ENCODE measurements at places on chromosomes 5 and 9. TPM values are rescaled to one million over a fixed set of nuclear protein-coding genes. Genes with fewer than 3 reads are reported as not detected.

SPATA31C1 gene
- total RNA-seq, result not detected

DNA sequence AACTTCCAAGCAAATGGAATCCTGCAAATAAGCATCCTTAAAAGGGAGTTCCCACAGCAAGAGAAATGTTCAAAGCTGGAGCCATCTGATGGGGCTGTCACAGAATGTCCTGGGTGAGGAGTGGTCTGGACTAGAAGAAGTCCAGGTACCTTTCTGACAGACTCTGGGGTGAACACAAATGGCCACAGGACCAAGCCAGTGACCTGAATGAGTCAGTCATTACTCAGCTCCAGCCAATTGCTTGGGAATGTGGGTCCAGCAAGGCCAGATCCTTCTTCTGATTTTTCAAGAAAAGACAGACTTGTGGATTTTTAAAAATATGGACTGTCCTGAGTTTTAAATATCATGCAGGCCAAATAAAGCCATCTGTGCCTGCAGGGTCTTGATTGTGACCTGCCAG is 30.1 kb downstream of the GALNT10 start:
- DNase-seq, result no peak

GRCh38 chr9:127538849-127539258 is 73.2 kb upstream of the STXBP1 start:
- no peak for DNase-seq

- no peak for DNase-seq
These were observed 3.2 kb upstream of the FGF1 start for GRCh38 chr5:142689081-142689480.

DNA sequence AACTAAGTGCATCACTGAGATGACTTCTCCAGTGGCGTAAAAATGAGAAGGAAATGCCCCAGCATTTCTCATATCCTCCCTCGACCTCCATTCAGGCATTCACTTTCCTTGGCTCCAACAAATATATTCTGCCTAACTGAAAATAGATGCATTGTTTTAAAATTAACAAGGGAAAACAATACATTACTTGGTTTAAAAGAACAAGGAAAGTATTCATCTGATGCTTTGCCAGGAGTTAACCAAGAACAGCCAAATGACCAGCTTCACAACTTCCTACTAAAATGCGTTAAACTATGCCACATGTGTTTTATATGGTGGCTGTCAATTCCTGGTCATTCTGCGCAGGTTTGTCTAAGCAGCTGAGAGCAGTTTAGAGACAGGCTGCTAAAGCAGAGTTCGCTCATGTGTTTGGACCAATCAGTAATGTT is 121.4 kb downstream of the GNAQ start:
- DNase-seq, result no peak
